ENCODE measurements at places on chromosomes 1 and 21.

DNA sequence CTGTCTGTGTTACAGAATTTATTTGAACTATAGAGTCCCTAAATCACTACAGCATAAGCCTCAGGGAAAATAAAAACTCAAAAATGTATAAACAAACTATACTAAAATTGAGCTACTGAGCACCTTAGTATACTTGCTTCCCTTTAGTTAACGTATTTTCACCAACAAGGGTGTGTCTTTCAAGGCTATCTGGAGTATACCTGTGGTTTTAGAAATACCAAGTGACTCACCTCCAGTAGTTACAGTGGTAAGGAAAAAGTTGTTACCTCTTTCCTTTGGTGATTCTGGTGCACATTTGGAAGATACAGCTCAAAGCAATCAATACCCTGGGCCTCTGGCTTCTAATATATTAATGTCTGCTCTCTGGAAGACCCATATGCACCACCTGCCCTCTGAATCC is 68.0 kb upstream of the C1orf105 start:
- no peak for DNase-seq

DNA sequence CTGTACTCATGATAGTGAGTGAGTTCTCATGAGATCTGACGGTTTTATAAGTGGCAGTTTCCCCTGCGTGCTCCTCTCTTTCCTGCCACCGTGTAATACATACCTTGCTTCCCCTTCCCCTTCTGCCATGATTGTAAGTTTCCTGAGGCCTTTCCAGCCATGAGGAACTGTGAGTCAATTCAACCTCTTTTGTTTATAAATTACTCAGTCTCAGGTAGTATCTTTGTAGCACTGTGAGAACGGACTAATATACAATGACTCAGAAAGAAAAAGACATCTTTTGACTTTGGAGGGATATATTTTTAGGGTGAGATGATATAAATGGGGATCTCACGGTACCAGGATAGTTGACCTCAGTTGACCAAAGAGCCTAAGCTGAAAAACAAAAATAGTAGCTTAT is 74.7 kb upstream of the BACH1 start:
- no peak for DNase-seq

DNA sequence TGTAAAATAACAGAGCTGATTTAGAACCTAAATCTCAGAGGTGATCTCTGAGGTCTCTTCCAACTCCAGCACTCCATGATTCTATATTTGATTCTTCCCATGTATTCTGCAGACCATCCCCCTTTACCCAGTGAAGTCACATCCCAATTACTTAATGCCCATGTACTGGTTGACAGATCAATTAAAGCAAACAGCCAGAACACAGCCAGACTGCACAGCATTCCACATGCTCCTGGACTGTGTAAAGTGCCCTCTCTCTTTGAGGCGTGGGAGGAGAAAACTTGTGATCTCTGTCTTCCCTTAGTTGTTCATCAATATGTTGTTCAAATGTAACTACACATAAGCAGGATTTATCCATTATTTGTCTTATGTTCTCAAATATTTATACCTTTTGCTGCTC is 18.1 kb downstream of the NOS1AP start:
- no peak for DNase-seq

GRCh38 chr1:59393211-59394180 is 96.6 kb downstream of the FGGY start:
- DNase-seq: no peak

- DNase-seq: no peak
Observed at GRCh38 chr1:240967070-240967724, 355.2 kb upstream of the GREM2 start.

DNA sequence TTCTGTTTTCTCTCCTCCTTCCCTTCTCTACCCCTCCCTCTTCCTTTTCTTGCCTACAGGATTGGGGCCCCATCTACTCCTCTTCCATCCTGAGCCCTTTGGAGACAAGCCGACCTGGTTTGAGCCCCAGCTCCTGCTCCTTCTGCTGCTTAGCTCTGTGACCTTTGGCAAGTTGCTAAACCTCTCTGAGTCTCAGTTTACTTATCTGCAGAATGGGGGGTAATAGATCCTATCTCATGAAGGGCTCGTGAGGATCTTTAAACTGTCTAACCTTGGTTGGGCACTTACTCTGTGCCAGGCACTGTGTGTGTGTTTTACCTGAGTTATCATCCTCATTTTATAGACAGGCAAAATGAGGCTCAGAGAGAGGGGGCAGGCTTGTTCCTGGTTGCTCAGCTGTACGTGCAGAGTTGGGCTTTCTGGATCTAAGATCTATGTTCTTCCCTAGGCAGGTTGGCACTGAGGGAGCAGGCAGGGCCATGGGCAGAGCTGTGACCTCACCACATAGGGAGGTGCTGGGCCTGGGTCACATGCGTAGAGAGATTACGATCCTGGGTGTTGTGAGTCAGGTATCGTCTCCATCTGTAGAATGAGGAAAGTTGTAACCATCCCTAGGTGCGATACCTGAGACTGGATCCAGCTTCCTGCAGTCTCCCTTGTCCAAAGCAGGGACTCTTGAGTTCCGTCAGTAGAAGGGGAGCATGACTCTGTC is 58.5 kb downstream of the FOXO6 start:
- no peak for DNase-seq
